ENCODE measurements at places on chromosomes 3 and 15.
A peak's percentile ranks its signal among the peaks of the same experiment; 100 is the strongest.

DNA sequence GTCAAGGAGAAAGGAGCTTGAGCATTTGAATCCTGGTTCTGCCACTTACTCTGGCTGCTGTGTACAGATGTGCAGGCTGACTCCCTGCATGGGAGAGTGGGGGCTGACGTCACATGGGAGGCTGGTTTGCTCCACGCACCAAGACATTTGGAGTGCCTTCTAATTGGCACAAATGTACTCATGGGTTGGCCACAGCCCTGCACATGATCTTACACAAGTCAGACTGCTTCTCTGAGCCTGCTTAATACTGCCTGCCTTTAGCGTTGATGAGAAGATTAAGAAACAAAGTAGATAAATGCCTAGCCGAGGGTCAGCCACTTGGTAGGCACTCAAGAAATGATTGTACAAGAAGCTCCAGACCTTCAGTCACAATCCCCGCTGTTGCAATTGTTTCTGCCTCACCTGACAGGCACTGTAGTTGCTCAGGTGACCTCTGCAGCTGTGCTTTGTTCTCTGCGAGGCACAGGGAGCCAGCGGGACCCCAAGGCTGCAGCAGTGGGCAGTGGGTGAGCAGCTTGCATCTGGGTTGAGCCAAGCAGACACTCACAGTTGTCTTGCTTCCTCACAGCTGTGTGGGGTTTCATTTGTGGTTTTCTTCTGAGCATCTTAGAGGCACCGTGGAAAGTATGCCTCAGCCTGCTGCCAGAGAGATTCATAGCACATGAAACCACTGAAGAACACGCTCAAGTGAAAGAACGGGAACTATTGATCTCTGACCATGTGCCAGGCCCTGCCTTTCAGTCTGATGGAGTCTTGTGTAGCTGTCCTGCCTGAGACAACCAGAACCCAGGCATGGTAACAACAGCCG lies 33.1 kb downstream of the GRK7 start:
- DNase-seq: peak; percentile 55

DNA sequence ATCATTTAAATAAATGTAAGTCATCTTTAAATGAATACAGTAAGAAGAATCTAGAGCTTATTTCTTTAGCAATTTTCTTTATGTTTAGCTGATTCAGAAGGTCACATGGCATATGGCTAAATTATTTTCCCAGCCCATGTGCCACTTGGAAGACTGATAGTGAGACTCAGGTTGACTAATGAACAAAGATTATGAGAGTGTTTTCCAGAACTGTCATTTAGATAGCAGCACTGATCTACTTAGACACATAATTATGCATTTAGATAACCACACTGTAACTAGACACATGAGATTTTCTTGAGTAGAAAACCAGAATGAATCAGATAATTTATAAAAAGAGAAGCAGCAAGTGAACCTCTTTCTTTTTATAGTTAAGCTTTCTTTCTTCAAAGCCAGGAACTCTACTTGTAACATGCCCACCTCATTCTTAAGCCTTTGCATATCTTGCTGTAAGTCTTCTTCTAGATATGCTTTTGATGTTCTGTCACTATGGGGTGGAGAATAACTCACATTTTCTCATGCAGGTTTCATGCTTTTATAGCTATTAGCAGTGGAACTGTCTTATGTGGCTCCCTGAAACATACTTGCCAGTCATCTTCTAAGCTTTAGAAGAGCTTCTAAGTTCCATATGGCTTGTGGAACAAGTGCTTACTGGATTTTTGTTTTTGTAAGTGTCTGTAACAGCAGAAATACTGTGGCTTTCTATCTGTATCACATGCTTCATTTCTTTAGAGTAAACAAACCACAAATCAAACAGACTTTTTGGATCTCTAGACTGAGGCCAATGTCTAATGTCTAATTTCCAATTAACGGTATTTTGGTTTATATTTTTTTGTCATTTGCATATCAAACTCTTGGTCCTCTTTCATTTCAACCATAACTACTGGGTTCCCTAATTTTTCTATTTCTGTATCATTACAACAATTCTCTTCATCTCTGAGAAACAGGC lies 101.4 kb downstream of the LMLN start:
- DNase-seq: no peak

GRCh38 chr3:37295925-37296324 lies 121.5 kb upstream of the LRRFIP2 start:
- peak; percentile 65 for DNase-seq

DNA sequence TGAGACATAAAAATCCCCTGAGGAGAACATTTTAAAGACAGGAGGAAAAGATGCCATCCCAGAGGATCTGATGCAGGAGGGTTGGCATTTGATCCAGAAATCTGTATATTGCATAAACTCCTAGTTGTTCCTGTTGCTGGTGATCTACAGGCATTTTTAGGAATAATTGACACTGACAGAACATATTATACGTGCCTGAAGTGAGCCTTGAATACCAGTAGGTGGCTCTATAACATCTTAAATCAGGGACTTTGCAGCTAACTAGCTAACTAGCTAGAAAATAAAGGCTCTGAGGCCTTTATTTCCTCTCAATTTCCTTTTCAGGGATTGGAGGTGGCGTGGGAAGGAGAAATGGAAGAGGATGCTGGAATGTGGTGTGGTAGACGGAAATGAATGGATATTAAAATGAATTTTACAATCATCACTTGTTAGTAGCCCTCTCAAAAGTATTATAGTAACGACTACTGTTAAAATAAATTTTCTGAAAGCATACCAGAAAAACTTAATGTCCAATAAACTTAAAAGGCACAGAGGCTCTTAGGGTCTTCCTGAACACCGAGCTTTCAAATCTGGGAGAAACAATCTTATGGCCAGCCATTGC lies 73.8 kb upstream of the ZBED2 start:
- peak; percentile 70 for DNase-seq
